ENCODE measurements at places on chromosomes 1 and 21. TPM values are rescaled to one million over a fixed set of nuclear protein-coding genes. Genes with fewer than 3 reads are reported as not detected.

Gene OR2L8
- not detected for total RNA-seq

DNA sequence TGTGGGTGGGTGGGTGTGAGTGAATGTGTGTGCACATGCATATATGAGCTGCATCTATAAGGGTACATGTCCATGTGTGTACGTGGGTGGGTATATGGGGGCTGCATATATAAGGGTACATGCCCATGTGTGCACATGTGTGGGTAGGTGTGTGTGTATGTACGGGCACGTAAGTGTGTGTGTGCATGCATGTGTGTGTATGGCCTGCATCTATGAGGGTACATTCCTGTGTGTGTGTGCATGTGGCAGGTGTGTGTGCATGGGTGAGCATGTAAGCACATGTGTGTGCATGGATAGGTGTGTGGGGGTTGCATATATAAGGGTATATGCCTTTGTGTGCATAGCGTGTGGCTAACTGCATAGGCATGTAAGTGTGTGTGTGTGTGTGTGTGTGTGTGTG is 181.0 kb upstream of the ARHGEF16 start:
- DNase-seq = no peak

GRCh38 chr1:23801338-23801748 is 789 bp upstream of the GALE start:
- no peak for DNase-seq

GRCh38 chr1:161305867-161306519 is 3.8 kb downstream of the MPZ start:
- peak; percentile 59 for DNase-seq

DNA sequence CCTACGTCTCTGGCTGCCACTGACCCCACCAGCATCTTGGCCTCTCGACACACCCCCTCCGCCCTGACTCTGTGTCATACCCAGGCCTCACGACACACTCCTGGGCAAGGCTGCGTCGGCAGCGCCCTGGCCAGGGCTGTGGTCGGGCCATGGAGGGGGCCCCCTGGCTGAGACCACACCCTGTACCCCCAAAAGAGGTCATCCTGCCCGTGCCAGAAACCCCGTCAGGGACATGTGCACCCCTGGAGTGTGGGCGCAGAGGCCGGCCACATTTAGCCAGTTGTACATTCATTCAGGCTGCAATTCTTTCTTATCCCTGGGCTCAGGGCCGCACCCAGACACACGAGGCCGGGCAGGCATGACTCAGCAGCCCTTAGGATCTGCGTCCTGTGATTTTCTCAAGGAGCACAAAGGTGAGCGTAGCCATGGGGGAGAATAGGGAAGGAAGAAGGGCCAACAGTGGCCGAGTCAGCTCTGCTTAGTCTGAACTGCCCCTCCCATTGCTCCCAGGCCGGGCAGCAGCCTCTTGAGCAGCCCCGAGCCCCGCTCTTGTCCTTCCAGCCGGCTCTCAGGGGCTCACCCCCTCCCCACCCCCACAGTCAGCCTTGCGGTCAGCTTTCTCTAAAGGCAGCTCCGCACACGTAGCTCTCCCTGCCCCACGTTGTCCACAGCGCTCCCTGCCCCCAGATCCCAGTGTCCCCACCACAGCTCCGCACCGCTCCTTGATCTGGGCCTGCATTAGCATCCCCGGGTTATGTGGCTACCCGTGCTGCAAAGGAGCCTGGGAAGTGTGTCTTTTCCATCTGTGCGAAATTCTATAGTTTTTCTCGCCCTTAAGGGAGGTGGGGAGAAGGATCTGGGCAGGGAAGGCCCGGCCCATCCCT is 7.9 kb downstream of the CSTB start:
- DNase-seq = peak; percentile 84

GRCh38 chr1:232213928-232214327 is 416.0 kb downstream of the SIPA1L2 start:
- DNase-seq = no peak

Gene VASH2
- total RNA-seq = 1.0 TPM

DNA sequence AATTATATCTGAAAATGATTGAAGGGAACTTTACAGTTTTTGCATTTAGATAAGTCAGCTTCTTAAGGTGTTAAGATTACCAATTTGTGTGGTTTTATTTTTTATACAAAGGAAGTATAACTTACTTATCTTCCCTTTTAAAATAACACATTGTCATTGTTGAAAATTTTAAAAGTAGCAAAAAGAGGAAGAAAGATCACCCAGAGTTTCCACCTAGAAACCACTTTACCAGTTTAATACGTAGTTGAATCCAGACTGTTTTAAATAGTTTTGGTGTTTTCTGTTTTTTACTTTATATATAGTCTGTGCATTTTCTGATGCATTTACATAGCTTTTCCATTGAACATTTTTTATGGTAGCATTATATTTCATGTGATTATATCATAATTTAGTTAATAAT is 6.1 kb downstream of the CCDC18 start:
- DNase-seq = no peak

DNA sequence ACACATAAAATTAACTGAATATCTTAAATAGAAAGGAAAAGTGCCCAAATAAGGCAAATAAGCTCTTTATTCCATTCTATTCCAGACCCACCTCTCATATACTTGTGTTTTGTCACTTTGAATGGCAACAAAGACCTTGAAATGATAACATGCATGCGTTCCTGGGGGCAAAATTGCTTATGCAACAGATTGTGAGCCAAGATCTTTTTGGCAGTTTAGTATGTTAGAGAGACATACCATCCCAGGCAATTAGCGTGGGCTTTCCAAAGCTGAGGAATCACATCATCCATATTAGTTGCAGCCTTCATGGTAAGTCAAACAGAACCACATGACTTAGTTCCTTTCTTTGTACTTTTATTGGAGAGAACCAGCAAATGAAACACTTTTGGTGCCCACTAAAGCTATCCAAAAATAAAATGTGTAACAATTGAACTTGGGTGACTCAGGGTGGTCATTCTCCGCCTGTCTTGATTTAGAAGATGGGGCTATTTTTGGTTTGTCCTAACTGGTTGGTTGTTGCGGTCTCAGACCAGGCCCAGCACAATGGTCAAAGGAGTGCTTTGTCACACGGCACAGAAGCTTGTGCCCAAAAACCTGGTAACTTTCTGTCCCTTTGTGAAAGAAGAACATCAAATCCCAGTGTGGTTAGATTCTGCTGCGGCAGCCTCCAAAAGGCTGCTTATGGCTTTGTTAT is 68.7 kb upstream of the ATF3 start:
- DNase-seq = no peak

Gene LRRC53
- total RNA-seq = not detected

Gene CELA3B
- not detected for total RNA-seq

Gene ACOT11
- total RNA-seq = 0.77 TPM

Gene NUDT4B
- total RNA-seq = 7.1 TPM

GRCh38 chr1:165116732-165117131 is 239.8 kb downstream of the LMX1A start:
- peak; percentile 22 for DNase-seq

DNA sequence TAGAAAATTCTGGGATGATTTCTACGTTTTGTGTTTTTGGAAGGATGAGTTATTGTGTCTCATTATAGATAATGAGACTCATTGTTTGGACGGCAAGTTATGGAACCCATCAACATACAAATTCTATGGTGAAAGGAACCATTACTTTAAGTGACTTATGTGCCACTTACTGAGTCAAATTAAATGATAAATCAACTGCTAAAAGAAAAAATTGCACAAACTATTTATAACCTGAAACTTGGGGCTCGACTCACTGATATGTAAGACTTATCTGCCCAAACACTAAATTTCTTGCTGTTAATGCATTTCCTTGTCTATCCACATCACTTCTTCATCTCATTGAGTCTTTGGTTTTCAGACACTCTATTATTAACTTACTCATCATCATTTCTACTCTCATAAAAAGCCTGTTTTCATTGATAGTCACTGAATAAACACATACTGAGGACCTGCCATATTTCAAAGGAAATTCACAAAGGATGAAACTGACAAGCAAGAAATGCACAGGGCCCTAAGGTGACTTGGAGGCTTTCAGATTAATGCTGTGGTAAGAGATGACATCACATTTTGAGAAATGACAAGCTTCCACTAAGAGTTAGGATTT is 872.7 kb upstream of the ADAMTS5 start:
- no peak for DNase-seq

Gene MTARC2
- 9.0 TPM for total RNA-seq

GRCh38 chr1:226710501-226710900 is 28.6 kb downstream of the ITPKB start:
- no peak for DNase-seq

Gene EDARADD
- total RNA-seq = not detected

GRCh38 chr1:202351725-202352124 is 3.2 kb downstream of the PPP1R12B start:
- DNase-seq = peak; percentile 22

Gene EPHB2
- total RNA-seq = 12.3 TPM

GRCh38 chr1:20430355-20431175 is 55.4 kb downstream of the CAMK2N1 start:
- DNase-seq = peak; percentile 37

Gene PRDM16
- total RNA-seq = 1.8 TPM

Gene LCE1A
- not detected for total RNA-seq

- DNase-seq = peak; percentile 61
These were observed 61.3 kb downstream of the RAP1GAP start for GRCh38 chr1:21607549-21608529.

Gene OR2W3
- not detected for total RNA-seq

Gene SYPL2
- 0.26 TPM for total RNA-seq

GRCh38 chr1:228334226-228334935 is 72.3 kb downstream of the TRIM11 start:
- no peak for DNase-seq

Gene MAP1LC3C
- total RNA-seq = 0.66 TPM

- DNase-seq = no peak
These were observed 6.0 kb downstream of the CCDC24 start for GRCh38 chr1:43997295-43997999.

Gene C1orf226
- total RNA-seq = under 0.01 TPM

Gene CYP4A11
- not detected for total RNA-seq

Gene TNFRSF4
- total RNA-seq = under 0.01 TPM

DNA sequence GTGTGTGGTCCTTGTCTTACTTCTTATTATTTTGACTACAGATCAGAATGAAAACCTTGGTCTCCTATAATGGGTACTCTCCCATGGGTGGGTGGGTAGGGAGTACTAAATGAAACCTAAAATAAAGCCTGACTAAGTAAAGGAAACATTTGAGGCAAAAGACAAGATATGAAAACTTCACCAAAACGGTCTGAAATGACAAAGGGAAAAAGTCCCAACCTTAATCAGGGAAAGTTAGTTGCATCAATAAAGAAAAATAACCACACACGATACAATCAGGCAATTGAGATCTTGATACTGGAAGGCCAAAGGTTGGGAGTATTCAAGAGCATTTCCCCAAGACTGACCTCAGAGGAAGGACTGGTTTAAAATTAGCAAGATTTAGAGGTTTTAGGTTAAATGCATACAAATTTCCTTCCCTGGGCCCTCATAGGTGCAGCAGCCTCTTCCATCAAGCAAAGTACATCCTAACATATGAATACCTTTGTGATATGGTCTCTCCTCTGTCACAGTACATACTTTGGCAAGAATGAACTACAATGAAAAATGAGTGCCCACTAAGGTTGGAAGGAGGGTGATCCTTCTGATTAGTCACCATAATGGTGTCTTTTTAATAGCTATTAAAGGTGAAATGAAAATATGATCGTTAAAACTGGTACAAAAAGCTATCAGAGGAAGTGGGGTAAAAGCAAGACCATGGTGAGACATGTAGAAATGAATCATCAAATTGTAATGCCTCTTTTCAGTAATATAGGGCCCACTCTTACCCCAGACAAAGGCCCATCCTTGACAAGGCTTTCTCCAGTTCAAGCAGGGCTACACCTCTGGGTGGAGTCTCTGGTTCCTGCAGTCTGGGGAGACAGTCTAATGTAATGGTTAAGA is 15.3 kb upstream of the TNFSF4 start:
- no peak for DNase-seq

DNA sequence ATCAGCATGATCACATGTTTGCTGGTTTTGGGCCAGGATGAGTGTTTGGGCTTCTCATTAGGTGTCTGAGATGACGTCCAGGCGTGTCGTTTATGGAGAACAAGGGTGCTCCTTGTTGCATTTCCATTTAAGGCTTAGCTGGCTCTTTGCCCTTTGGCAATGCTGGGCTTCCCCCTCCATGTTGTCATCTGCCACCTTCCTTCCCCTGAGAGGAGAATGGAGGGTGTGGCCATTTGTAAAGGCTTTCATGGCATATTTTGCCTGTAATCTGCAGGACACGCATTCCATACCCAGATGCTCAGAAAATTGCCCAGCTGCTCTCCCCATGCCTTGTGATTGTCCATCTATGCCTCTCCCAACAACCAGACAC is 27.7 kb downstream of the PKP1 start:
- peak; percentile 50 for DNase-seq

DNA sequence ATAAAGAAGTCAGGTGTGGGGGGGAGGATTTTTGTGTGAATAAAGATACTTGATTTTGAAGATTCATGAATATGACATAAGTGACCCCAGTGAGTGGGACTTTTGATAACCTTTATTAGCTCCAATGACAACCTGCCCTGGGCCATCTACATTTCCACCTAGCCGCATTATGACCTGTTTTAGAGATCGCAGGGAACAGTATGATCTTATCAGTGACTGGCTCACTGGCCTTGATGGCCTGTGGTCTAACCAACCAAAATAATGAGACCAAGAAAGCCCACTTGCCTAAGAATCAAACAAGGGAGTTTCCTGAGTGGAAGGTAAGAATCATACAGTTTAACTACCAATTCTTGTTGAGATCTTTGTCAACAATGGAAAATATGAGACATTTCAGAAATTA is 1.8 kb downstream of the ELAPOR1 start:
- no peak for DNase-seq

DNA sequence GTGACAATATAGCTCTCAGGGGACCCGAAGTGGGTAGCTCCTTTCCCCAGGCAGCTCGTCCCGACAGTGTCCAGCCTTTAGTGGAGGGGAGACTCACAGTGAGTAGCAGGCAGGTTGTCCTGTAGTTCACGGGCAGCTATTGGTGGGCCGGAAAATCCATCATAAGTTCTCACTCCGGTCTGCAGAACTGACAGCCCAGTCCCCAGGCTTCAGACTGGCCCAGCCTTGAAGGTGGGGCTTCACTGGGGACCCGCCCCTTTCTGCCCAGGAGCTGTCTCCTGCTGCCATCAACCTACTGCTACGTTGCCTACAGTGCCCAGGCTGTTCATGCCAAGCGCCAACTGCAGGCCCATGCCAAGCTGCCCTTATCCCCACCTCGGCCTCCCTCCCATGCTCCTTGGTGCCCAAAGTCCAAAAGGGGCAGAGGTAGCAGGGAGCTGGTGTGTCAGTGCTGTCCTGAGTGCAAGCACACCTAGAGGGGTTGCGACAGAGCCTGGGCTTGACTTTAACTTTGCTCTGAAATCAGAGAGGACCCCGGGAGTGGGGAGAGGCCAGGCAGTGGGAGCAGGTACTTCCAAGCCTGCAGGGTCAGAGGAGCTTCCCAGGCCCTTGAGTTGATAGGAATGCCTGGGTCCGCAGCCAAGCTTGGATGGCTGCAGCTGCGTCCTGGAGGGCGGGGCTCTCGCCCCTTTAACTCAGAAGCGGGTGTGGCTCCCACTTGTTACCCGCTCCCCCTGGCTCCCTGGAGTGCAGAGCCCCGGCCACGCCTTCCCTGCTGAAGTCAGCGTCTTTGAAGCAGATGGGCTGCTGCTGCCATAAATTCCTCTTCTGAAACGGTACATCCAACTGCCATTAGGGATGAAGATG is 1144.3 kb upstream of the NCAM2 start:
- no peak for DNase-seq
